ENCODE measurements at places on chromosomes 2 and 18.

- no peak for DNase-seq
These were observed 528 bp upstream of the PCGF1 start for GRCh38 chr2:74507926-74508520.

GRCh38 chr18:38751898-38752297, 1186.3 kb upstream of the CELF4 start:
- no peak for DNase-seq

- no peak for DNase-seq
These were observed 75.2 kb downstream of the NBAS start for GRCh38 chr2:15485949-15486348.

- DNase-seq = no peak
These were observed 138.4 kb upstream of the HDAC4 start for GRCh38 chr2:239539083-239539775.
